Common myeloid progenitor, CD34-positive (primary cell): ENCODE measurements at places on chromosomes 1 and 21.

DNA sequence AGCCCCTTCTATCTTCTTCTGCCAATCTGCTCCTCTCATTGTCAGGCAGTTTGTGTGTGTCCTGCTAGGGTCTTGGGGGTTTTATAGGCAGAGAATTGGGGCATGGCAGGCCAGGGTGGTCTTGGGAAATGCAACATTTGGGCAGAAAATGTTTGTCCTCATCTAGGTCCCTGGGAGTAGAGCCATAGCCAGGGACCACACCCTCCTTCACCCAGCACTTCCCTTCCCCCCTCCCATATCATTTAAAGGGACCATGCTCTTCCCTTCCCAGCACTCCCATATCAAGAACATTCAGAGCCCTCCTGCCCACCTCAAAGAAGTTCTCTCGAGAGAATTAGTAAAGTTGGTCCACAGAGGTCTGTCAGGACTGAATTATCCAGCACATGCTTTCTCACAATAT lies 41.7 kb downstream of the ZNF697 start:
- DNase-seq, result no peak

- DNase-seq, result no peak
Measured at GRCh38 chr1:189220750-189221149, 1256.9 kb downstream of the BRINP3 start.

DNA sequence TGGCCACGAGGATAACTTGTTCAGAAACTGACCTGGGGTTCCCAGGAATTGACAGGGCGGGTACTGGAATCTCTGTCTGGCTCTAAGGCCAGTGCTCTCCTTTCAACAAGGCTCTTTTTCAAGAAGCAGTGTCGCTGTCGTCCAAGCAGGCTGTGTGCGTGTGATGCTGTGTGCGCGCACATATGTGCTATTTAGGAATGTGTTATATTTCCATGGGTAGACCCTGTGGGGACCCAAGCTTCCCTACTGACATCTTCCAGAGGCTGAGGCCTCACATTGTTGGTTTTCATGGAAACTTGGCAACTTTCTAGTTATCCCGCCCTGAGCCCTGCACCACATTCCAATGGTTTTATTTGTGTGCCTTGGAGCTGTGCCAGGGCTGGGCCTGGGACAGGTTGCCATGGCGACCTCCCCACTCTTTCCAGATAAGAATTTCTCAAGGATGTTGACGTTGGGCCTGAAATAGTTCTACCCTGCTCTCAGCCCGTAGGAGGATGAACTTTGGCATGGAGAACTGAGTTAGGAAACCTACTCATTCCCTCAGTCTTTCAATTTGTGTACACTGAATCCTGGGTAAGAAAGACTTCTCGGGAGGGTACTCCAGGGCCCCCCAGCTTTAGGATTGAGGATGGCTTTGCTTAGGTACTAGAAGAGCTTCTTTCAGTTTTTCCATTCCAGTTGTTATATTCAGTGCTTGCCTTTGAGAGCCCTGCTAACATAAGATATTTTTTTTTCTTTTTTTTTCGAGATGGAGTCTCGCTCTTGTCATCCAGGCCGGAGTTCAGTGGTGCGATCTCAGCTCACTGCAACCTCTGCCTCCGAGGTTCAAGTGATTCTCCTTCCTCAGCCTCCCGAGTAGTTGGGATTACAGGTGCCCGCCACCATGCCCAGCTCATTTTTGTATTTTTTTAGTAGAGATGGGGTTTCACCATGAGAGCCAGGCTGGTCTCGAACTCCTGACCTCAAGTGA lies 38.8 kb upstream of the SRSF10 start:
- DNase-seq, result no peak

GRCh38 chr1:29551123-29551936 lies 315.0 kb downstream of the PTPRU start:
- DNase-seq, result no peak

DNA sequence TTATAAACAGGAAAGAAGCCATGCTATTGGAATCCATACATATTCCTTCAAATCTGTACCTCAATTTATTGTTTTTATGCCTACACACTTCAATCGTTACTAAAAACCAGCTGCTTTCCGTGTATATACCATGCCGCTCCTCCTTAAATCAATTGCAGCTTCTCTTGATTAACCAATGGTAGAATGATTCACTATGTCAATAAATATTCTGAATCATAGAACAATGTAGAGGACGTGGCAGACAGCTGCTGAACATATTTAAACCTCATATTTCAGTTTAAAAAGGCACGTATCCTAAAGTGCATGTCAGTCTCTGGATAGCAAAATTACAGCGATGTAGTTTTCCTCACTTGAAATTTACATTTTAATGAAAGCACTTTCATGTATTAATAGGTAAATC lies 100.4 kb downstream of the MRPL39 start:
- no peak for DNase-seq

- peak; percentile 4 for DNase-seq
Measured at GRCh38 chr1:93907718-93908117, 1.5 kb downstream of the GCLM start.

GRCh38 chr1:39321979-39322378 lies 117.5 kb downstream of the MACF1 start:
- DNase-seq, result no peak

GRCh38 chr1:167081594-167082156 lies 8.5 kb downstream of the GPA33 start:
- DNase-seq, result no peak

- no peak for DNase-seq
Measured at GRCh38 chr1:203048555-203049051, 22.3 kb downstream of the PPFIA4 start.

GRCh38 chr1:223394242-223394641 lies 1.0 kb downstream of the CCDC185 start:
- no peak for DNase-seq

GRCh38 chr1:111392042-111392441 lies 35.5 kb downstream of the OVGP1 start:
- no peak for DNase-seq

DNA sequence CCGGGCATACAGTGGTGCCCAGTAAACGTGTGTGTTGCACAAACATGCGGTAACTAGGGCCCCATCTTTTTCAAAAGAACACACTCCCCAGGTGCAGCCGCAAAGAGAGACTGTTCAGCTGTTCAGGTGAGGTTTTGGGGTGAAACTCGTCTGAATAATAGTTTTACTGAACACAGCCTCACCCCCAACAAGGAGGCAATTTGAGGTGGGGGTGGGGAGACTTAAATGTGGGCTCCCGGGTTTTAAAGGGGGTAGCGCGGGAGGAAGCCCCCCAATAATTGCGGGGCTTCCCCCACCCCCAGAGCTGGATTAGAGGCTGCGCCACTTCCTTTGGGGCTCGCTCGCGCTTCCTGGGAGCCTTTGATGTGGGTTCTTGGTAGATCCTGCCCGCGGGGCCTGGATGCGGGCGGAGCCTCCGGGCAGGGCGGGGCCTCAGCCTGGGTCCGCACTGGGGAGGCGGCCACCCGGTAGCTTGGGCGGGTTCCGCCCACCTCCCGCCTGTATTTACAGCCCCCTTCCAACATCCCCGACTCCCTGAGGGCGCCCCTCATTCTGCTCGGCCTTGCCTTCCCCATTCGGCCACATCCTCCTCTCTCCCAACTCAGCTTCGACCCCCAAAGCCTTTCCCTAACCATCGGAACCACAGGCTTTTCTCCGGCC lies 6.4 kb upstream of the EPHA2 start:
- DNase-seq, result peak; percentile 64

DNA sequence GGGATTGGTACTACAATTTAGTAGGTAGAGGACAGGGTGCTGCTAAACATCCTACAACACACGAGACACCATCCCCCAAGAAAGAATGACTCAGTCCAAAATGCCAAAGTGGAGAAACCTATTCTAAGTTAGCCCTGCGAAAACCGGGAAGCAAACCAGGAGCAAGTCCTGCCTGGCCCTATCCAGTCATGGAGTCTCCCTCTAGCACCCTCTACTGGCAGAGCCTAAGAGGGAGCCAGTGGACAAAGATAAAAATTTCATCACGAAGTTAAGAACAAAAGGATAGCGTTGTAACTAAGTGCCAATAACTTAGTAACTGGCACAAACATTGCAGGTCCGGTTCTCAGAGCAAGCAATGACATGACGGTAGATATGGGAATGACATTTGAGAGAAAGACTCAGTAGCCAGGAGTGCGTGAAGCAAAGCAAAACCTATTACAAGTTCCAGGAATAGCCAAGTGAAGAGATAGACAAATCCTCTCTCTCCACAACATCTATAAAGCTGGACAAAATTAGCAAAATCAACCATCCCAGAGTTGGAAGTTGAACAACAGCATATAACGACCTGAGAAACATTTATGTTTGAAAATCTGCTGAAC lies 383.5 kb downstream of the OMA1 start:
- DNase-seq, result peak; percentile 48

- DNase-seq, result peak; percentile 56
Measured at GRCh38 chr1:40774266-40774998, 9.2 kb upstream of the KCNQ4 start.

DNA sequence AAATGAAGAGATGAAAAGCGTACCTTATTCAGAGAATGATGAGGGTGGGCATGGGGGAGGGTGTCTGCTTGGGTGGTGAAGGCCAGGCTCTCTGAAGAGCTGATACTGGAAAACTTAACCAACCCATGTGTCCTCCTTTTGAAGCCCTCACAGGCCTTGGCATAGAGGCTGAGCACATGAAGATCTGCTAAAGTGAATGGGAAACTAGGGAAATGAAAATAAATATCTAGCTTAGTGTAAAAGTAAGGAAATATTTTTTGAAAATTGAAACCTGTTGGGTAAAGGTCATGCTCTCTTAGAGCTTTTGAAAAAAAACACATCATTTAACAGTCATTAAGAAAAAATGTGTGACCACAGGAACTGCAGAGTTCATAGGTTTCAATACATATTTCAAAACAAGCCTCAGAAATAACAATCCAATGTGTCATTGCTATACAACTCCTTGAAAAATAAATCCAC lies 40.5 kb upstream of the RALGPS2 start:
- DNase-seq, result no peak

GRCh38 chr1:179883040-179883744 lies 1.1 kb downstream of the TOR1AIP1 start:
- DNase-seq, result no peak

DNA sequence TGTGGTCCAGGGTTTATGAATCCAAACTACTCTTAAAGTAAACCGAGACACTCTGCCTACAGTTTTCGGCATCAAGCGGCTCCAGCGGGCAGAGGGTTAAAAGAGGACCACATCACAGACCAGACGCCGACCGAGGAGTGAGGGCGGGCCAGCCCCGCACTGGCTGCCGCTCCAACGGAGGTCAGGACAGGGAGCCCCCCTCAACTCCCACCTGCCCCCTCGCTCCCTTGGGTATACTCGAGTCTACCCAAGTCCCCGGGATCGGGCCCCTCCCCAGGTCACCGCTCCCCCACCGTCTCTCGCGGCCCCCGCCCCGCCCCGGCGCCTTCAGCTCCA lies 312 bp downstream of the ARNT start:
- peak; percentile 79 for DNase-seq

DNA sequence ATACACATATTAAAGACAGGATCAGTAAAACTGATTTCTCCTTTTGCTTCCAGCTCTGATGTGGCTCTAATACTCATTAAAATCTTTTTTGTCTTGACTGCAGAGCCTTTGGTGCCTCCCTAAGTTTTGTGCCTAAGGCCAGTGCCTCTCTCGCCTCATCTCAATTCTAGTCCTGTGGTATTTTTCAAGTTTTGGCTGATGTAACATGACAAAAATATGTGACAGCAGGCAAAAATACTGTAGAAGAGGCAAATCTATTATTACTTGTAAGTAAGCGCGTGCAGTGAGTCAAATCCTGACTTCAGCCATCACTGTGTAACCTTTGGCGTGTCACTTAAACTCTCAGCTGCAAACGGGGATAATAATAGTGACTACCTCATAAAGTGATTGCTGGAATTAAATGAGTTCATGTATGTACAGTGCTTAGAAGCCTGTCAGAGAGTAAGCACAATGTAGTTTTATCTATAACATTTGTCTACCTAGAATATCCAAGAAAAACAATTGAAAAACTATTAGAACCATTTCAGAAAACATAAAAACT lies 74.0 kb downstream of the MAB21L3 start:
- no peak for DNase-seq

DNA sequence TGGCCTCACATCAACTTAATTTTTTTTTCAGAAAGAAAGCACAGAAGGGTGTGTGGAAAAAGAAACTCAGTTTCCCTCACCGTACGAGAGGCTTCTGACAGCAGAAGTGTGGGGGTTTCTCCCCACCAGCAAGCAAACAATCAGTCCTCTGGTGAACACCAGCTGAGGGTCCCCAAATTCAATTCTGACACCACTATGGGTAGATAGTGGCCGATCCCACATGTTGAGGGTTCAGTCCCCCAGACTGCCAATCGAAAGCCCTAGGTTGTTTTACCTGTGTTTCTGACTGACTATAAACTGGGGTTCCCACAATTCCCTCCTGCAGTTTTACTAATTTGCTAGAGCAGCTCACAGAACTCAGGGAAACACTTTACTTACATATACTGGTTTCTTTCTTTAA lies 2.1 kb downstream of the IFI6 start:
- no peak for DNase-seq

GRCh38 chr1:118788463-118788862 lies 199.7 kb downstream of the TBX15 start:
- DNase-seq, result no peak

- no peak for DNase-seq
Measured at GRCh38 chr21:44475266-44475845, 20.0 kb downstream of the LRRC3 start.

DNA sequence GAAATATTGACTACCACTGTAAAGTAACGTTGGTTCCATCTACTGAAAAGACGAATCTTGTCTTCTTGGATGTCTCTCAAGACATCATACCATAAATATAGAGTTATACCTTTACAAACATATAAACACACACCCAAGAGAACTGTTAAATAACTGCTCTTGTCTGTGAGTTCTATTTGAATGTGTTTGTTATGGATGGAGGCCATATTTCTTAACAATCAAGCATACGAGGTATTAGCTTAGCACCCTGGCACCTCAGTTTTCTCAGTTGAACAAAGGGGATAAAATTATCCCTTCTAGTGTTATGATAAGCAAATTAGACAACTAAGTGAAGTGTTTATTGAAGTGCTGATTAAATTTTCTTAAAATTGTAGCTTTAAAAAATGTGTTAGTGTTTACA lies 336.6 kb upstream of the ZRANB2 start:
- no peak for DNase-seq

- DNase-seq, result no peak
Measured at GRCh38 chr1:197284325-197284724, 16.3 kb downstream of the CRB1 start.

GRCh38 chr21:31387560-31388186 lies 43.6 kb upstream of the TIAM1 start:
- DNase-seq, result no peak

DNA sequence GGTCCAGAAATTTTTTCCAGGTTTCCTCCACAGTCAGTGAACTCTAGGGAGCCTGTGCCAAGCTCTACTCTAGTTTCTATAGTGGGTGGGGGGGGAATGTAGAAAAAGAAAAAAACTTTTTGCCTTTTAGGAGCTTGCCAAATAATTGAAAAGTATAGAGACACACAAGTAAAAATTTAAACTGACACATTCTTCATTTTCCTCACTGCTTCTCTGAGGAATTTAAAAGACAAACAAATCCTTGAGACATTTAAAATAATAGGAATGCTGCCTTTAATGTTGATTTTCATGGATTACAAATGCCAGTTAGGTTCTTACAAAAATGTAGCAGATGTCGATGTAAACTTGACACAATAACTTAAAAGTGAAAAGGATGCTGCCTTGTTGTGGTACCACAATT lies 241.9 kb downstream of the DNM3 start:
- DNase-seq, result no peak

GRCh38 chr1:228860911-228861831 lies 125.9 kb downstream of the RHOU start:
- DNase-seq, result no peak
